Activated naive CD4-positive, alpha-beta T cell treated with anti-CD3 and anti-CD28 coated beads, Interleukin-2, amount 50 U/mL, for 16 hours (primary cell): ENCODE measurements at places on chromosomes 16 and 17.

DNA sequence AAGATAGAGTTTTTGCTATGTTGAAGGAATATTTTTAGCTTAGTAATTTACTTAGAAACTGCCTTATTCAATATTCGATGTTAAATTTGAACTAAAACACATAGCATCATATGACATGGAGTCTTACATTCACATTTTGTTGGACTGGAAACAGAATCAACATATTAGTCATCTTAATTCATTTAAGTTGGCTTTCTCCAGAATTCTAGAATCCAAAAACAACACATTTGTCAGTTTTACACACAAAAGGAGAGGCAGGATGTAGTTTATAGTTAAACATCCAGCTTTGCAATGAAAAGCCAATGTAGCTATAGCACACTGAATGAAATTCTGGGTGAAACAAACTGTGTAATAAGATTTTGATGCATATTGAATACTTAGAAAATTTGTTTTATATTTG is 43.3 kb downstream of the WWOX start:
- DNase-seq, result no peak

DNA sequence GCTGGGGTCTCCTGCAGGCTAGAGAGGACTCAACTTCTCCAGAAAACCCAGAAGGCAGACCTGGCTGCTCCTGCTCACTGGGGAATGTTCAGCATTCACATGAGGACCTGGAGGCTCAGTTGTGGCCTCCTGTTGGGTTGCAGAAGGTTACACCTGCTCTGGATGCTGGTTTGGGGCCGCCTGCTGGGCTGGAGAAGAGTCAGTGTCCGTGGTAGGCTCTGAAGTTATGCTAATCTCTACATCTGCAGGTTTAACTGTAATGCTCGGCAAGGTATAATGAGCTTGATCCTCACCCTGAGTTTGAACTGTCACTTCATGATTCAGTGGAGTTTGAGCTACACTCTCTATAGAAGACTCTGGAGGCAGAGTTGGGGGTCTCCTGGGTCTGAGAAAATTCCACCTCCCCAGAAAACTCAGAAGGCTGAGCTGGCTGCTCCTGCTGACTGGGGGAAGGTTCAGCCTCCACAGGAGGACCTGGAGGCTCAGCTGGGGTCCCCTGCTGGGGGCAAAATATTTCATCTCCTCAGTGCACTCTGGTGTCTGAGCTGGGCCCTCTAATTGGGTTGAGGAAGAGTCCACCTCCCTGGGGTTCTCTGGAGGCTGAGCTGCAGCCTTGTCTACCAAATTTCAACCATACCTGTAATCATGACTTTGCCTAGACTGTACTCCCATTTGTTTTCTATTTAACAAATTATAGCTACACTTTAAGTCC is 23.5 kb downstream of the RDM1 start:
- DNase-seq, result no peak

GRCh38 chr17:4738136-4739121 is 1.2 kb upstream of the ZMYND15 start:
- no peak for DNase-seq

- no peak for DNase-seq
These were observed 11.9 kb downstream of the SBK1 start for GRCh38 chr16:28304214-28304613.

DNA sequence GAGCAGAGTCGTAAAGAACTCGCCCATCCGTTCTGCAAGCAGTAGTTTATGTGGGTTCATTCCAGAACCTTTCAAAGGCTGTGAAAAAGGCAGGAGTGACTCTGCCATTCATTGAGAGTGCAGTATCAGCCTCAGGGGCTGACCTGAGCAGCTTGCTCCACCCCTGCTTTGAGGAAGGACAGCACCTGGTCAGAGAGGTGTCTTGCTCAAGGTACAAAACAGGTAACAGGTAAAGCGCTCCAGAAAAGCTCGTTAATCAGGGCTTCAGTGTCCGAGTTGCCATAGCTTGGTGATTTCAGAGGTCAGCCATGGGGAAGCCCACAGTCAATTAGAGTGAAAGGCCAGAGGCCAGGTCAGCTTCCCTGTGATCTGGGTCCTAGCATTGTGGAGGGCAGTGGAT is 251.1 kb downstream of the ABCC12 start:
- no peak for DNase-seq

- no peak for DNase-seq
These were observed 5.4 kb upstream of the GJD3 start for GRCh38 chr17:40369923-40370322.

DNA sequence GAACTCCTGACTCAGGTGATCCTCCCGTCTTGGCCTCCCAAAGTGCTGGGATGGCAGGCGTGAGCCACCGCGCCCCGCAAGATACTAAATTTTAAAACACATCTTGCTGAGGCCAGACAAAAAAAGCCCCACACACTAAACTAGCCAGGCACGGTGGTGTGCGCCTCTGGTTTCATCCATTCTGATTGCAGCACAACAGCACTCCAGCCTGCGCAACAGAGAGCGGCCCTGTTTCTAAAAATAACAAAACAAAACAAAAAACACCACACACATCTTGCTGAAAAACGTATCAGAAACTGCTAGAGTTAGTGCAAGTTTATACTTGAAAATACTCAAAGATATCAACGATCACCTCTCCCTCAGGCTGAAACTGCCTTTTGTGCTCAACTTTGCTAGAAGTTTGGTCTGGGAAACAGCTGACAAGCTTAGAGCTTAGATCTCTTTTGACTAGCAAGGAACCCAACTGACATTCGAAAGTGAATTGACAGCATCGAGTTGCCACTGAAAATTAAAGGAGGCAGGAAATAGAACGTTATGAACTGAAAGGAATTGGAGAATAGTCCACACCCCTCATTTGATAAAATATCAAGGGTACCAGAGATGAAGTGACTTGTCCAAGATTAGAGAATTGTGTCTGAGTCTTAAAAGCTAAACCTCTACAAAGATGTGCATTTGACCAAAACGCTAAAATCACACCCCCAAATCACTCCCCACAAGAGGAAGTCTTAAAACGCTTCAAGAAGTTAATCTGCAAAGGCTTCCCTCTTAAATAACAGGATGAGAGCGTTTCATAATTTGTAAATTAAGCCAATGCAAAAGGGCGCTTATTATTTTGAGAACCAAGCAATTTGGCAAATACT is 908 bp downstream of the COG4 start:
- no peak for DNase-seq

- no peak for DNase-seq
These were observed 3.6 kb upstream of the CBX4 start for GRCh38 chr17:79842656-79843473.

DNA sequence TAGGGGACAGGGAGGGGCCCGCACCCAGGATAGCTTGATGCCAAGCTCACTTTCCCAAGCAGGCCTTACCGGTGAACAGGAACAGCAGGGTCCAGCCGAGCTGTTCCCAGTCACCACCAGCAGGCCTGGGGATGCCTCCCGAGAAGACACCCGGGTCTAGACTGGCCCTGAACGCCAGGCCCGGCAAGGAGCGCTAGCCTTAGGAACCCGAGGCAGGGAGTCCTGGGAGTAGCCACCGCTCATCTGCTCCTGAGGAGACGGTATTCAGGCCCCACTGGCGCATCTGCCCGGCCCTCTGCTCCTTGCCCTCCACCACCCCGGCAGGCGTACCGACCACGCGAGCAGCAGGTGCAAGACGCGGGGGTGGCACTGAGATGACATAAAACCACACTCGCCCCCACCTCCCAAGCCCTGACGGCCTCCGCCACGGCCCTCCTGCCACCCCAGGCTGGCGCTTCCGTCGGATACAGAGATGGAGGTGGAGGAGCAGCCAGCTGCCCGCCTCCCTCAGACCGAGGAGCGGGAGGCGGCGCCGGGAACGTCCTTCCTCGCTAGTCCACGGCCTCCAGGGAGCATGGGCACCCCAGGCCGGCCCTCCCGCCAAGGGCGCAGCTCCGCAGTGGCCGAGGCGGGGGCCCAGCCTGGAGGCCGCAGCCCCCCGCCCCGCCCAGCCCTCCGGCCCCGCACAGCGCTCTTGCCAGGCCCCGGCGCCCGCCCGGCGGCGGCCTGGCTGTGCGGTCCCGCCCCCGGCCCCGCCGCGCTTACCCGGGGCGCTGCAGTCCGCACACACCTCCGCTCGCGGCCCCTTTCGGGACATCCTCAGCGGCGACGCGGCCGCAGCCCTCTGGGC is 661 bp downstream of the GIT1 start:
- DNase-seq, result peak; percentile 66
